Activated naive CD8-positive, alpha-beta T cell treated with anti-CD3 and anti-CD28 coated beads, Interleukin-2, amount 50 U/mL, for 24 hours (primary cell): ENCODE measurements at places on chromosomes 13 and 19.
A peak's percentile ranks its signal among the peaks of the same experiment; 100 is the strongest.

GRCh38 chr13:36358175-36358718 lies 12.1 kb upstream of the SPART start:
- DNase-seq, result no peak

DNA sequence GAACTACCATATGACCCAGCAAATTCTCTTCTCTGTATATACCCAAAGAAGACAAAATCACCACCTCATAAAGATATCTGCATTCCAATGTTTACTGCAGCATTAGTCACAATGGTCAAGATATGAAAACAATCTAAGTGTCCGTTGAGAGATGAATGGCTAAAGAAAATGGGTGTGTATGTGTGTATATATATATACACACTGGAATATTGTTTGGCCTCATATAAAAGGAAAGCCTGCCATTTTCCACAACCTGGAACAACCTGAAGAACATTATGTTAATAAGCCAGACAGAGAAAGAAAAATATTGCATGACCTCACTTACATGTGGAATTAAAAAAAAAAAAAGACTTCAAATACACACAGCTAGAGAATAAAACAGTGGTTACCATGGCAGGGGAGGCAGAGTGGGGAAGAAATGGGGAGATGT lies 29.5 kb upstream of the RBM26 start:
- no peak for DNase-seq

GRCh38 chr13:70505809-70506208 lies 397.6 kb upstream of the KLHL1 start:
- DNase-seq, result no peak

- no peak for DNase-seq
These were observed 8.2 kb upstream of the ATF5 start for GRCh38 chr19:49920624-49921363.

GRCh38 chr19:55488986-55489710 lies 912 bp downstream of the SSC5D start:
- DNase-seq, result no peak

DNA sequence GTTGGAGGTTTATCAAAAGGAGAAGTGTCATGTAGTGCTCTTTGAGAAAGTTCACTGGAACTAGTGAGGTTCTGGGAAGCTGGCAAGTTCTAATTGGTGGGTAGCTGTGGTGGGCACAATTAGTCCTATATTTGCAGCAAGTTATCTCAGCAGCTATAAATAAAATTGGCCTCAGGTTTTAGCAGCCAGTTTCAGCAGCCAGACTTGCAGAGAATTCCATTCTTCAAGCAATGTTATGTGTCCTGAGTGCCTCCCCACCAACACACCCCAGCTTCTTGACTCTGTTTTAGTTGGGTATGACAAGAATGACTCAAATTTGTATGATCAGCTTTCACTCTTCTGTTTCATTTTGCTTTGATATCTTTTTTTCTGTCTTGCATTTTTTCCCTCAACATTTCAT lies 4.7 kb downstream of the IFT88 start:
- no peak for DNase-seq

DNA sequence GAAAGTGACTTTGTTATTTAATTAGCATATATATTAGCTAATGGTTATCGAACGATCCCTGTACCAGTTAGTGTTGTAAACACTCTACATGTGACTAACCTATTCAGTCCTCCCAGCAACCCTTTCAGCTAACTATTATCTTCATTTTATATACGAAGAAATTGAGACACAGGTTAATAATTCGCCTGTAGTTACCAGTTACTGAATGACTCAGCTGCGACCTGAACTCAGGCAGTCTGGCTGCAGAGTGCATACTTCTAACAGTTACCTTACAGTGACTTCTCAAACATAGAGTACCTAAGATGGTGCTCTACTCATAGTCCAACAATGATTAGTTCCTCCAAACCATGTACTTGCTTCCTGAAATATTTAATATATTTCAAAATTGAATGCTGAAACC lies 117.7 kb downstream of the FNDC3A start:
- no peak for DNase-seq

DNA sequence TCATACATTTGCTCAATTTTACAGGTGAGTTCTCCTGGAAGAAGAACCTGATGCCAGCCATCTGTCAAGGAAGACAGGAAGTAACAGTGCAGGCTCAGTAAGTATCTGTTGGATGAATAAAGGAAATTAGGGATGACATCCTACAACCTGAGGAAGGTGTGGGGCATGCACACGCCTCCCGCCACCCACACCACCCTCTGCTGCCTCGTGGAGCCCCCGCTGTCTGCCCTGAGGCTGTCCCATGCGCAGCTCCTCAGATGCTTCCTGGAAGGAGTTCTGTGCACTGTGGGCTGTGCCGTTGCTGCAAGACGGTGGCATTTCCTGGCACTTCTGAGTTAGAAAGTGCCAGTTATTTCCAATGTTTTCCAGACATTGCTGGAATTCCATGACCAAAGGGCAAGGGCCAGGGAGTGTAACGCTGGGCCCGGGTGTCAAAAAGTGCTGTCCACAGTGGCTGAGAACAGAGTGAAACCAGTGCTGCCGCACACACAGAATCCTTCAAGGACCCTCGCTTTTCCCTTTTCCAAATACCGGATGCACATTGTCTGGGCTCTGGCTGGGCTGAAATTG lies 4.2 kb upstream of the TEX29 start:
- DNase-seq, result no peak

- no peak for DNase-seq
These were observed 3.9 kb upstream of the LSM4 start for GRCh38 chr19:18326772-18327171.

DNA sequence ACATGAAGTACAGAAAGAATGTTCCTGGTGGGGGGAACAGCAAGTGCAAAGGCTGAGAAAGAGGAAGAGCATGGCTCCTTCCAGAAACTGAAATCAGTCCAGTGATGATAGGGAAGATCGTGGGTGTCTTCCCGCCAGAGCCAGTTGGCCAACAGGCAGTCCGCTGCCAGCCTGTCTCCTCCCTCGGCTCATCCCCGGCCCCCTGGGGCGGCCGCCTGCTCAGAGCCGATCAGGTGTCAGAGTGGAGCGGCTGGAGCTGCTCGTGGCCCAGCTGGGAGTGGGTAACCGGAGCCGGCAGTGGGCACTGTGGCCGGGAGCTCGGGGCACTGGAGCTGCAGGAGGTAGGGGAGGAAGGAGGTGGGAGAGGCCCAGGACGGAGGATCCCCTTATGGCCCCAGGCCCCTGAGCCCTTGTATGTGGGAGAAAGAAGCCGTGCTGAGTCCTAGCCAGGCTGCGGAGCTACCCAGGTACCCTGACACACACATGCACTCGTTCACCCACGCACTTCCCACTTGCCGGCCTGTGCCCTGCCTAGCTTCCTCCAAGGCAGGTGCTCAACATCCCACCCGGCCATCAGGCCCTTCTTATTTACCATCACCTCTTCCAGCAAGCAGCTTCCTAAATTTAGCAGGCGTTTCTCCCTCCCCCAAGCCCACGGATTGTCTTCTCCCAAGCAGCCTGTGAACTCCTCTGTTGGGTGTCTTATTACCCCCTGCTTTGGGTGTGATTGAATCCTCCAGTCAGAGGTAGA lies 1.7 kb downstream of the ANKRD24 start:
- no peak for DNase-seq

DNA sequence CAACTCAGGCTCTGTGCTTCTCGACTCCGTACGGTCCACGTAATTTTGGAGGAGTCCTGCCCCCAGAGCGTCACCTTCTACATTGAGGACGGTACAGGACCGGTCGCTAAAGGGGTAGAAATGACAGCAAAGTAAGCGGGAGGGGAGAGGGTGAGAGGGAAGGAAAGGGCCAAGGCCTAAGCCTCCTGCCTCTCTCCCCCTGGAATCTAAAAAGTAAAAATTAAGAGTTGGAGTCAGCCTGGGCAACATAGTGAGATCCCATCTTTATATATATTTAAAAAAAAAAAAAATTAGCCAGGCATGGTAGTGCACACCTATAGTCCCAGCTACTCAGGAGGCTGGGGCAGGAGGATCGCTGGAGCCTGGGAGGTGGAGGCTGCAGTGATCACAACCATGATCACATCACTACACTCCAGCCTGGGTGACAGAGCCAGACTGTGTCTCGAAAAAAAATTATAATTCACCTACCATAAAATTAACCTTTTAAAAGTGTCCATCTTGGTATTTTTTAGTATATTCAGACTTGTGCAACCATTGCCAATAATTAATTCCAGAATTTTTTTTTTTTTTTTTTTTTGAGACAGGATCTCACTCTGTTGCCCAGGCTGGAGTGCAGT lies 12.6 kb downstream of the SLC1A5 start:
- DNase-seq, result no peak

- no peak for DNase-seq
These were observed 86.5 kb downstream of the IPO5 start for GRCh38 chr13:98039964-98040363.

- DNase-seq, result peak; percentile 31
These were observed 10.6 kb downstream of the FZR1 start for GRCh38 chr19:3516675-3517207.

GRCh38 chr13:87893186-87893585 lies 222.0 kb downstream of the SLITRK5 start:
- no peak for DNase-seq

DNA sequence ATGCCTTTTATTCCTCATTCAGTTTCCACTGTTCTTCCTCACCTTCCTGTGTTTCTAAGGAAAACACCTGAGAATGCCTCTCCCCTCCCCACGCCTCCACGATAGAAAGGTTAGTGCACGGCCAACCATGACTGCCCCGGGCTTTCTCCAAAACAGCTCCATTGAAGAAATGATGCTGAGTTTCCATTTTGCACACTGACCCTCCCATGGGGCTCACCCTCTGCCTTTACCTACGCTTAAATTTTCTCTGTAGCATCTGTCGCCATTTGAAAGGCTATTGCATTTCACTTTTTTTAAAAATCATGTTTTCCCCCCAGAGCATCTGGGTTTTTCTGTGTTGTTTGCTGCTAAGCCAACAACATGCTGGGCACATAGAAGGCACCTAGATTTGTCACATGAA lies 48.2 kb downstream of the ABCC4 start:
- DNase-seq, result no peak

GRCh38 chr19:11377756-11378155 lies 3.3 kb downstream of the SWSAP1 start:
- DNase-seq, result no peak

- no peak for DNase-seq
These were observed 32.6 kb downstream of the PDE4A start for GRCh38 chr19:10452726-10453618.

GRCh38 chr19:54298357-54299125 lies 14.4 kb downstream of the LILRA5 start:
- no peak for DNase-seq

- DNase-seq, result no peak
These were observed 729.9 kb downstream of the DACH1 start for GRCh38 chr13:71137101-71137500.
